CD4-positive, alpha-beta T cell treated with Interleukin-17A for 1 hour (primary cell): ENCODE measurements at places on chromosomes 6 and 20.

GRCh38 chr6:127515234-127515793 is 3.8 kb downstream of the MTCL3 start:
- DNase-seq: peak; percentile 31

DNA sequence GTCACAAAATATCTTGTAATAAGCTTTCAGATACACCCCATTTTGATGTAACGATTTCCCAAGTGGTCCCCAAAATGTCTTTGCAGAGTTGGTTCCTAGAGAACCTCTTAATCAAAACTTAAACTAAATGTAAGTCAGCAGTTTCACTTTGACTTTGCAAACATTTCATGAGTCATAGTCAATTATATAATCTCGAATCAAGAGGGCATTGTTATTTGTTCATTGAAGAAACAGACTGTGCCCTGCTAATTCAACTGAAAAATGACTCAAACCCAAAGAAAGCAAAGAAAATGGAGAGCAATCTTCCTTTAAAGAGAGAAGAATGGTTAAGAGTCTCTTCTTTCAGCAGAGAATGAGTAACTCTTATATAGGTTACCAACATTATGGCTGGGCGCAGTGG is 58.3 kb downstream of the IPCEF1 start:
- DNase-seq: no peak

DNA sequence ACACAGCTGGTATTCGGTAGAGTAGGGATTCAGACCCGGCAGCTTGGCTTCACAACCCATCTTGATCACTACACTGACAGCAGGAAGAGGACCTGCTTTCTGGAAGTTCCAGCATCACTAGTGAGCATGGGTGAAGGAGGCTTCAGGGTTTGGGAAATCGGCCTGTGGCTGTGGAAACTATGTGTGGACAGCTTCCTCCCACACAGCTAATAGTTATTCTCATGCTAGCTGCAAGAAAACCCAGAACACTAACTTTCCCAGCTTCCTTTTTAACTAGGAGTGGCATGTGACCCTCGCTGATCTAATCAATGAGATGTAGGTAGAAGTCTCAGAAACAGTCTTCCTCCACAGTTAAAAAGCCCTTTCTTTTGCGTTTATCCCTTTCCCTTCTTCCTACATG is 36.3 kb upstream of the SIRPA start:
- DNase-seq: no peak

GRCh38 chr6:13235339-13235738 is 93.0 kb downstream of the TBC1D7 start:
- no peak for DNase-seq

GRCh38 chr20:7094438-7094997 is 327.0 kb downstream of the BMP2 start:
- DNase-seq: no peak

DNA sequence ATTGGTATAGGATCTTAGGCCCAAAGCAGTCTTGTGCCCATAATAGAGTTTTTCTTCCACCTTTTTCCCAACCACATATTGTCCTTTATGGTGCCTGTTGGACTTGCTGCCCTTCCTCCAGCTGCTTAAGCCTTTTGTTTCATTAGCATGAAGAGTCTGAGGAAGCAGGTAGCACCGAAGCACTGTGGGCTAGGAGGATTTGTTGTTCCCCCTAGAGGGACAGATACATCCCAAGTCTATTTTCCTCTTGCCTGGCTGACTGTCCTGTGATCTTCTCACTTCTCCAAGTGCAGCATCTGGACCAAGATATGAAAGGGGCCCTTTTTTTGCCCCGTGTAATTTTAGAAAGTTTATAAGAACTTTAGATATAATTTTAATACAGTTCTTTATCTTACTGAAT is 50.7 kb upstream of the COL10A1 start:
- DNase-seq: no peak

DNA sequence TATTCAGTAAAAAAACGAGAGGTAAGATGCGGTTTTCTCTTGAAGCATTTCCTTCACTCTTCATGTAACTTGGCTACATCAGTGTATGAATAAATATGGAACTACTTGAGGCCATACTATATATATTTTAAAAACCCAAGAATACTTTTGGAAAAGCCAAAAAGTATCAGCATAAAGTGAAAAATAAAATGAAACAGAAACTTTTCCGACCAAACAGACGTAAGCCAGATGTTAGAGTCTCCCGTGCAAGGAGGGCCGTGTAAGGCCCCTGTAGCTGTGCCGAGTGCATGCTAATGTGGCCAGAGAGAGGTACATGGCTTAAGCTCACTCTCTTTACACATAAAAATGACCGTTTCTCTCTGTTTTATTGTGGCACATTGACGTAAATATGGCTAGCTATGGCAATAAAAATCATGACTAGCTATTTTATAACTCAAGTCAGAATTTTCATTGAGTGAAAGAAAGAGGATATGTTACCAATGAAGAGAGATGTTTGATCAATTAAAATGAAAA is 140.1 kb upstream of the GMDS start:
- DNase-seq: no peak

GRCh38 chr6:38155144-38155543 is 335.6 kb downstream of the ZFAND3 start:
- DNase-seq: no peak

GRCh38 chr6:17965397-17965796 is 22.0 kb downstream of the KIF13A start:
- no peak for DNase-seq

GRCh38 chr6:7343546-7344475 is 30.8 kb upstream of the SSR1 start:
- DNase-seq: no peak

- peak; percentile 67 for DNase-seq
Measured at GRCh38 chr20:64077876-64078551, 1.3 kb downstream of the RGS19 start.

DNA sequence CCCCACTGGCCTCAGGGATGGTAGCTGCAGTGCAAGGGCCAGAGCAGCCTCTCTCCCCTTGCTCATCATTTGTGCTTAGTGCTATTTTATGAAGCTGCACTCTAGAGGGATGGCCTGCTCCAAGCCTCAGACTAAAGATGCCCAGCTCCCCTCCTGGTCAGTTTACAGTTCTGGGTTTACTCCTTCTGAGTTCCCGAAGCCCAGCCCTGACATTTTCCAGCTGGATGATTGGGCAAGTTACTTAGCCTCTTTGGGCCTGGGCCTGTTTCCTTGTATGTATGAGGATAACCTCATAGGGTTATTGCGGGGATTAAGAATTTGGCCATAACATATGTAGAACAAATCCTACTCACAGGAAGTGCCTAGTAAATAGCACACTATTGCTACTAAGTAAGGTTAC is 31.8 kb upstream of the EMILIN3 start:
- no peak for DNase-seq

GRCh38 chr6:5511954-5512353 is 250.6 kb downstream of the FARS2 start:
- DNase-seq: no peak

GRCh38 chr20:10360878-10361277 is 73.1 kb downstream of the MKKS start:
- no peak for DNase-seq

- no peak for DNase-seq
Measured at GRCh38 chr6:169223006-169223405, 30.6 kb downstream of the THBS2 start.

GRCh38 chr6:129662406-129662766 is 47.6 kb downstream of the ARHGAP18 start:
- DNase-seq: no peak

- DNase-seq: no peak
Measured at GRCh38 chr20:43725666-43726065, 1.1 kb downstream of the GTSF1L start.

GRCh38 chr6:34242252-34243130 is 5.8 kb downstream of the HMGA1 start:
- no peak for DNase-seq

- DNase-seq: no peak
Measured at GRCh38 chr20:19213946-19214490, 1.6 kb downstream of the SLC24A3 start.

- DNase-seq: no peak
Measured at GRCh38 chr20:1973601-1974440, 20.0 kb downstream of the PDYN start.

DNA sequence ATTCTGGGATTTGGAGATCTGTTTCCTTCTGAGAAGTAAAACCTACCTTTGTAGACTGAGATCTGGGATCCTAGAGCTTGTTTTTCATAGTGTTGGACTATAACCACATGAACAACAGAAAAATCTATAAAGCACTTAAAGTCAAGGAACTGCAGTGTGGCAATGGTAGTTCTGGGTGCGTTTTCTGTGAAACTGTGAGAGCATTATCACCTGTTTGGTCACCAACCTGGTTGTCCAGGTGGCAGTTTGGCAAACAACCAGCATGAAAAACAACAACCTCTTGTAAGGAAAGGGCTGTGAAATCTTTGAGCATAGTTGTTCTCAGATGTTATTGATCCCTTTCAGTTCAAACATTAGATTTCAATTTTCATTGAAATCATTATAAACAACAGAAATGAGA is 215.8 kb upstream of the CITED2 start:
- DNase-seq: no peak

GRCh38 chr6:151916075-151916474 is 108.6 kb downstream of the ESR1 start:
- no peak for DNase-seq

DNA sequence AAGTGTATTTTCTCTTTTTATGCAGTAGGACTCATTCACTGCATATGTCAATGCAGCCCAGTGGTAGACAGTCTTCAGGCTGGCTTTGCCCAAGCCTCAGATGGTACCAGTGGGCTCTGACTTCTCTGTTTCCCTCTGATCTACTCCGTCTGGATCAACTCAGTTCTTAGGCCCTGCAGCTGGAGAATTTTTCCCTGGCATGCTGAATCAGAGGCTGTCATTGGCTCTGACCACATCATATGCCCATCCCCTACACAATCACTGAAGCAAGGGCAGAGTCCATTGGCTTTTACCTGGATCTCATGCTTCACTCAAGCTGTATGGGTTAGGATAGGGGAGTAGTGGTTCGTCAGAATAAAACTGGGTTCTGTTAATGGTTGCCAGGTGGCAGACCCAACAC is 57.8 kb downstream of the KIZ start:
- DNase-seq: no peak

- DNase-seq: no peak
Measured at GRCh38 chr6:123770247-123770949, 33.3 kb upstream of the NKAIN2 start.

DNA sequence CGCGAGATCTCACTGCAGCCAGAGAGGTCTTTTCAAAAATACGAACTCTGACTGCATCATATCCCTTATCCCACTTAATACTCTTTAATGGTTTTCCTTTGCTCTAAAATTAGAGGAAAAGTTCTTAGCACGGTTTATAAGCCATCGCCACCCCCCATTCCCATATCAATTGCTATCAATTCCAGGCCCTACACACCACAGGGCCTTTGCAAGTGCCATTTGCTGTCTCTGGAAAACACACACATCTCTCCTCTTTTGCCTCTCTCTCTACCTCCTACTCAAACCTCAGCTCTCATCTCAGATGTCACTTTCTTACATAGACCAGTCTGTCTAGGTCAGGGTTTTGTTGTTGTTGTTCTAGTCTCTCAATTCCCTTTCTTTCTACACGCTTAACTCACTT is 9.8 kb downstream of the SLC22A23 start:
- DNase-seq: no peak

DNA sequence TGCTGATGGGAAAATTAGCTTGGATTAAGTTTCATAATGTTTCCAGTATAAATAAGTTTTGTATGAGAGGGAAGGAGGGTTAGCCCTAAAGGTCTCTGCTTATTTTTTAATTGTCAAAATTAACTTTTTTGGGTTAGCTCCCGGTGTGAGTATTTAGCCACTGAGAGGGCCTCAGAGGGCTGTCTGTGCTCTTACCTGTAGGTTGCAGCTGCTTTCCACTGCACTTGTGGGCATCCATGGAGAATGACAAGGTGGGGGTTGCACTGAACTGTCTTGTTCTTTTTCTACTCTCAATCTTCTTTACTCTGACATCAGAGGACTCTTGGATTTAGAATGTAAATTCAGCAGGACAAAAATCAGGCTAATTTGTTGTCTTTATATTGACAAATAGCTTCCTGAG is 81.4 kb downstream of the CD164 start:
- no peak for DNase-seq

DNA sequence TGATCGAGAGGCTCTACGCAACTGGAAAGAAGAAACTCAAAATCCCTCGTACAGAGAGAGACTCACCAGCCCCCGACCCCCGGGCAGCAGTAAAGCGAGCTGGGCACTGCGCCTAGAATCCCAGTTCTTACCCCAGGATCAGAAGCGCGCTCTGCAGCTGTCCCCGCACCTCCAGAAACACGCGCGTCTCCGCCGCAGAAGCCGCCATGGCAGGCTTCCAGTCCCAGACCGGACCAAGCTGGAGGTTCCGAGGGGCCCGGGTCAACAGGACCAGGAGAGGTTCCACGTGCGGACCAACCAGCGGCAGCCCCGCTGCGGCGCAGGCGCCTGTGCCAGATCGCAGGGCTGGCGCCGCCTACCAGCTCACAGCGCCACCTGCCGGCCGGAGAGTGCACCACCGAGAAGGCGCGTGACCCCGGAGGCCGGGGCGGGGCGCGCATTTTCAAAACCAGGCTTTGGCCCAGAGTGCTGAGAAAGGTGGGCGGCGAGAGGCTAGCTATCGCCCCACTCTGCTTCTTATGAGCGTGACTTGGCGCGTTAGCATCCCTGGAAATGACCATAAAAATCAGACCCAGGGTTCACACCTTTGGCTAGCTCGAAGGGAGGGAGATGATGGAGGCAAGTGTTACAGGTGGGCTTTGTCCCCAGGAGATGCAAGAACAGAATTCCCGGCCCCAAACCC is at the start of gene UBE3D:
Gene UBE3D, minus strand, starts transcription at position 331 of the 682 bp plus-strand sequence. Its CDS starts 123 bp downstream, at position 208.
- peak; percentile 91 for DNase-seq

DNA sequence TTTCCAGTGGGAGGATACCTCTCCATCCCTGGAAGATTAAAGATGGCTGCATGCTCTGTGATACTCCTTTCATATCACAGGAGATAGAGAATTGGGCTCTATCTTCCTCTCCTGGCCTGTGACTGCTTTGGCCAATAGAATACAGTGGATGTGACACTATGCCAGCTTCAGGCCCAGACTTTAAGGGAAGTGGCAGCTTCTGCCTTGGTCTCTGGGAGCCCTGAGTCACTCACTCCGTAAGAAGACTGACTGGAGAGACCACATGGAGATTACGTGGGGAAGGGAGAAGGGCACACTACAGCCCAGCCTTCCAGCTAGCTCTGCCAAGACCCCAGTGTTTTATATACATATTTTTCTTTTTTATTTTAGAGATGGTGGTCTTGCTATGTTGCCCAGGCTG is 10.4 kb upstream of the MMP9 start:
- DNase-seq: no peak

- no peak for DNase-seq
Measured at GRCh38 chr20:54084193-54084592, 13.8 kb upstream of the BCAS1 start.
